IPS-NIHi11 (cell line): ENCODE measurements at places on chromosomes 2 and 18.

DNA sequence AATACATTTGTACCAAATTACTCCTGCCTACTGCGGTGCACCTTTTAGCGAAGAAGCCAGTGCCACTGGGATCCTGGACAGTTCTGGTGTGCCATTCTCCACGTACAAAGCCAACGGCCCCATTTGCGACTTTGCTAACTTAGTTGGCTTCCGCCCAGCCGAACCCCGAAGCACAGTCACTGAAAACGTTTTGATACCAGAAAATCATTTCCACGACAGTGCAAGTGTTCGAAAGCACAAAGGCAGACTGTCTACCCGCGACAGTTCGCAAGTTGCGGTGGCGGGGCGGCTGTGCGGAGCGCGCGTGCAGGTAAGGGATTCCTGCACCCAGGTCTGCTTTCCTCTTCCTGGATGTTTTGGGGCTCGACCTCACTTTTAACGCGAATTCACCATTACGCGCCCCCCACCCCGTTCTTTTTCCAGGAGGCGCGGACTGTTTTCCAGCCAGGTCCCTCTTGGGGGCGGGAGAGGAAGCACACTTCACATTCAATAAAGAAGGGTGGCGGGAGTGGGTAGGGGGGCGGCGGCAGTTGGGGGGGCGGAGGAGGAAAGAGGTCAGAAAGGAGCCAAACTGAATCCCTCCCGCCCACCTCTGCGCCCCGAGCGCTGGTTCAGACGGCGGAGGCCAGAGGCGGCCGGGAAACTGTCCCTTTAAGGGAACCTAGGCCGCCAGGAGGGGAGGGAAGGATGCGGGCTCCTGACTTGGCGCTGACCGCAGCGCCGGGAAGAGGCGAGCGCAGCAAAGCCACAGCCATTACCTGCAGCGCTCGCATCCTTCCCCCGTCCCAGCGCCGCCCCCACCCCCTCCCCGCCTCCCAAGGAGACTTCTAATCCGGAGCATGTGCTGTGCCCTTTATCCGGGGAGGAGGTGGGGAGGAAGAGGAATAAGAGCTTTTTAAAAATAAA, 107.4 kb upstream of the KCTD1 start:
- peak; percentile 78 for DNase-seq

DNA sequence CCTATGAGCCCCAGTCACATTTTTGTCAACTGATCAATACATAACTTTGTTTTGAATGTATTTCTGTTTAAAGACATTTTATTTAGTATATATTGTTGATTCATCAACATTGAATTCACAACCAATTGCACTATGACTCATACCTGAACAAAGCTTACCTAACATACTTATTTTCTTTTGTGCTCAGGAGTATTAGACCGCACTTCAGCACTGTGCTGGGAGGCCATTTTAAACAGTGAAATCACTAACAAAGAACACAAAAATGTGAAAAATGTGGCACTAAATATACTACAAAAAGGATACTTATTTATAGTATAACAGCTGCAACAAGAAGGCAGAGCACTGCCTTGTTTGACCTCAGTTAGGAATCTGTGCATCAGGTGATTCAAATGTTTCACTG, 12.4 kb upstream of the IFIH1 start:
- no peak for DNase-seq

- no peak for DNase-seq
These were observed 24.8 kb downstream of the TTC27 start for GRCh38 chr2:32652555-32653209.

DNA sequence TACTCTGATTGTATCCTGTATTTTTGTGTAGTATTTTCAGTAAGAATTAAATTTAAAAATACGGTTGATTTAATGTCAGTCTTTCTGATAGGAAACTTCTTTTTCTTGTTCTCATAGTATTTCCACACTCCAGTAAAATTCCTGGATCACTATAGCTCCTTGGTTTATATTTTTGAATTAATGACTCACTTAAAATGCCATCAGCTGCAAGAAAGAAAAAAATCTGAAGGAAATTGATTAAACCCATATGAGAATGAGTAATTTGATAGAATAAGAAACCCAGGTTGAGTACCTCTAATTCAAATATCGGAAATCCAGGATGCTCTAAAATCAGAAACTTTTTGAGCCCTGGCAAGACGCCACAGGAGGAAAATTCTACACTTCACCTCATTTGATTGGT, 186.8 kb upstream of the RND3 start:
- DNase-seq = no peak

DNA sequence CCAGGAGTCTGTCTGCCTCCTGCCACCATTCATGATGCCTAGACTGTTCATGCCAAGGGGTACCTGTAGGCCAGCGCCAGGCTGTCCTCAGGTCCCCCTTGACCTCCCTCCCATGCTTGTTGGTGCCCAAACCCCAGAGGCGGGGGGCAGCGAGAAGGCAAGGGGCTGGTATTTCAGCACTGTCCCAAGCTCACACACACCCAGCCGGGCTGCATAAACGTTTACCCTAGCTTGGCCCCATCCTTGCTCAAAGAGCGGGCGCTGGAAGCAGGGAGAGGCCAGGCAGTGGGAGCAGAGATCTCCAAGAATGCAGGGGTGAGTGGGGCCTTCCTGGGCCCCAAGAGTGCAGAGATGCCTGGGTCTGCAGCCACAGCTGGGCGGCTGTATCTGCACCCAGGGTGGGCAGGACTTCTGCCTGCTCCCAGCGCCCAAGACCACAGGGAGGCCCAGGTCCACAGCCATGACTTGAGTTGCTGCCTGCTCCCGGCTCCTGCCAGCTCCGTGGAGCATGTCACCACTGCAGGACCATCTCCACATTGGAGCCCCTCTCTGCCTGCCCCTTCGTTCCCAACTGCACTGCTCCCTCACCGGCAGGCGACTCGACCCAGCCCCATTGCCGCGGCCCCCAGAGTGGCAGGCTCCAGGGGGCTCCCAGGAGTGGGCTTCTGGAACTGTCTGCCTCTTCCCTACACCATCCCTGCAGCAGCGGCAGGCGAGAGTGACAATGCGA, 616.6 kb downstream of the METTL4 start:
- DNase-seq = no peak

DNA sequence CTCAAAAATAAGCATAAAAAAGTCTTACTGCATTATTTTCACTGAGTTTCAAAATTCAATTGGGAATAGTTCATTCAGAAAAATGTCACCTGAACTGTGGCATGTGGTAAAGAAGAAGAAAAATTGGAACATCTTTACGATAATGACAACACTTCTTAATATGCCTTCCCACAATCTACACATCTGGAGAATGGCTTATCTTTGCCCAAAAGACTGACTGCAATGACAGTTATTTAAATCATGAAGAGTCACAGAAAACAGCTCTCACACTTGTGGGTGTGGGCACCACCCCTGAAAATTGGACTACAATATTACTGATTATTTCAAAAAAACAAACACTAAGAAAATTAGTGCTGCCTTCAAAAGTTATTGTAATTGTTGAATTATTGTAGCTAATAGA, 152.3 kb downstream of the USP34 start:
- no peak for DNase-seq

- peak; percentile 72 for DNase-seq
These were observed 50.5 kb upstream of the HS6ST1 start for GRCh38 chr2:128369108-128369555.

DNA sequence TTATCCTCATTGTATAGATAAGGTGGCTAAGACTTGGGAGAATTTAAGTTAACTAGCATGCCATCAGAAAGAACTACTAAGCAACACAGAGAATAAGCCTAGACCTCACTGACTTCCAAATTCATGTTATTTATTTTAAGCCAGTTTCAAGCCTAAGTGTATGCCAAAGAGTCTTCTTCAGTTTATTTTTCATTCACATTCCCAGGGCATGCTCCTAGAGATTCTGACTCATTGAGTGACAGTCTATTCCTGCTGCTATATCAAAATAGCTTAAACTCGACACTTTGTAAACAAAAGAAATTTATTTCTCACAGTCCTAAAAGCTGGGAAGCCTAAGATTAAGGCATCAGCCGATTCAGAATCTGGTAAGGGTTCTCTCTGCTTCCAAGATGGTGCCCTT, 467.1 kb downstream of the MBD2 start:
- DNase-seq = no peak

- no peak for DNase-seq
These were observed 221.9 kb downstream of the PIEZO2 start for GRCh38 chr18:10927286-10927992.

DNA sequence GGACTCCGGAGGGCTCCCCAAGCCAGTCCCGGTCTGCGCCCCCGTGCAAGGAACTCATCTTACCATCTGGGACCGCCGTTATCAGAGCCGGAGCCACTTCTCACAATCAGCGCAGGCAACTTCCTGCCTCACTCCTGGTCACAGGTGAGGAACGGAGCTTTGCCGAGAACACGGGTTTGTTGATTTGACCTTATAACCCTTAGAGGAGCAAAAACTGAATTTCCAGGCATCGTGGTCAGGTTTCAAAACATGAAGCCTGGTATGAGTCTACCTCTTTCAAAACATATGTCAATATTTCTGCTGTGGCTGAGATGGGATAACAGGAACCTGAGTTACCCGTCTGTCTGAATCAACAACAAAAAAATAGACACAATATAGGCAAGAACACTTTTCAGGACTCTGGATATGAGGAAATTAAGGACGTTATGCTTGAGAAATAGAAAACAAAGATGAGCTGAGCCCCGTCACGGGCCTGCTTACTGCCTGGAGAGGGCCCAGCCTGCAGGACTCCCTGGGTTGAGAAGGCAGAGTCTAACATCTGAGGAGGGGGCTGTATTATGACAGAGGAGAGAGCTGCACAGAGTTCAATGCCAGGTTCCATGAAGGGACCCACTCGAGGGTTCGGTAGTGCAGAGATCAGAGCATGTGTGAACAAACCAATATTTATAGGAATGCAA, 148.7 kb downstream of the NDUFA10 start:
- no peak for DNase-seq

DNA sequence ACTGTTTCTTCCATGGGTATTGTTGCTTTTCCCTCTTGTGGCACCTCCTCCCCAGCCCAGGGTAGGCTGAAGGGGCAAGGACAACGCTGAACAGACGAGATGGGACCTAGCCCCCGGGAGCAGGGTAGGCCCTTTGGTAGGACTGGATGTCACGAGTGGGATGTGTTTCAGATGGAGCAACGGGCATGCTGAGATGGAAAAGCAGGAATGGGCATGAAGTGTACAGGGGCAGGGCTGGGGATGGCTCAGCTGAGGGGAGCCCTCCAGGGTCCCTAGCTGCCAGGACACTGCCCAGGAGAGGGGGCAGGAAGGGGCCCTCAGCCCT, 33.4 kb downstream of the ARHGEF4 start:
- no peak for DNase-seq

DNA sequence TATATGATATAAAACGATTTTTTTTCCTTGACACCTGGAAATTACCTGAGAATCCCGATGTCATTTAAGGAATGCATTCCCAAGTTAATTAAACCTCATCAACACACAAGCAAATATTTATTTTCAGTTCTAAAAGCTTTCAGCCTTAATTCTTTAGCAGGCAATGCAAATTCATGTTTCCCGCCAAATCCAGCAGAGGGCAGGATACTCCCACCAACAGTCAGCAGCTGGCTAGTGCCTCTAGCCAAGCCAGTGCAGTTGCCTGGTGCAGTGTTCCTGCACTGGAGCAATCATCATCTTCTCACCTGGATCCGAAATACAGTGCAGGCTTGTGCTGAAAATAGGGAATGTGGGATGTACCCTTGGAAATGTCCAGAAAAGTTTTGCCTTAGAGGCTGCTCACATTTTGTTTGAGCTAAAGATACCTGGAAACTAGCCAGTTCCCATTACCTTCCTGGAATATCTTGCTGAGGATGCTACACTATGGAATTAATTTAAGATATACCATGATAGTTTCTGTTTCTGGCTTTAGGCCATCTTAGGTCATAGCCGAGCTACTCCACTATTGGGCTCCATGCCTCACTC, 48.4 kb upstream of the CYTIP start:
- peak; percentile 81 for DNase-seq

- no peak for DNase-seq
These were observed 157.7 kb downstream of the COL4A4 start for GRCh38 chr2:227006189-227006897.

- DNase-seq = no peak
These were observed 538.4 kb downstream of the STK39 start for GRCh38 chr2:167708998-167709397.

DNA sequence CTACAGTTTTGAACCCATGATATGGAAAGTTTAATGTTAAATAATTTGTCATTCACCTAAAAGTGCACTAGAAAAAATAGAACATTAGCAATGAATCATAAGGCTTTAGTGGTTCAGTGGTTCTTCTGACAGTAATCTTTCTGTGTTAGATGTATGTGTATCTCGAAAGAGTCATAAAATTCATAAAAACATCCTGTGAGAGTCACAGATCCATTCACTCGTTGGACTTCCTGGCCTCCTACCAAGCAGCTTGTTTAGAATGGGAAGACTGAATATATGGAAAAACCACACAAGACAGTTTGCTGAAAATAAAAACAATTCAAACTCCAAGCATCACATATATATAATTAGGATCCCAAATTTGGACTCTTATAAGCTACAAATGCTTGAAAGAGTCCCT, 34.8 kb downstream of the ADNP2 start:
- no peak for DNase-seq

DNA sequence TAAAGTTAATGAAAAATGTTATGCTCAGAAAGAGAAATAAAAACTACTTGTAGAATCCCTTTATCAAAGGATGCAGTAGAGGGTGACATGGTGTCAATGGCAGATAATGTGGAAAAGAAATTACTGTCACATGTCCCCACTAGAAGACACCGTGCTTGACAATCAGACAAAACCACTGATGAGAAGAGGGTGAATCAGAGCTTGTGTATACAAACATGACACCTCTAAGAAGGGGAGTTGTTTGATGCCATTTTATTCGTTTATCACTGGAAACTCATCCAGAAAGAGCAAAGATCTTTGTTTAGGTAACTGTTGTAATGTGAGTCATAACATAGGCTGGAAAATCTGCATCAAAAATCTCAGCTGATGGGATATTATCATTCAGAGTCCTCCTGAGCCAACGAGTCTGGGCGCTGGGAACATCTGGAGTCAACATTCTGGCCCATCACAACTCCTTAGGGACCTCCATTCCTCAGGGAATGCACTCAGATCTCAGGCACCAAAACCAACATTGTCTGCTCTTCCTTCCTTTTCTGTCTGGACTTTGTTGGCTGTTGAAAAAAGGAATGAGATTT, 49.5 kb upstream of the RAB12 start:
- DNase-seq = no peak

GRCh38 chr2:153488072-153488471, 9.5 kb upstream of the RPRM start:
- no peak for DNase-seq

- no peak for DNase-seq
These were observed 7.1 kb upstream of the WNT10A start for GRCh38 chr2:218873359-218874194.

- no peak for DNase-seq
These were observed 1279.4 kb downstream of the LRP1B start for GRCh38 chr2:140851258-140851981.

GRCh38 chr2:26095758-26096157, 61.9 kb downstream of the RAB10 start:
- DNase-seq = no peak

- DNase-seq = peak; percentile 65
These were observed 30.3 kb downstream of the MAIP1 start for GRCh38 chr2:199985625-199986207.

DNA sequence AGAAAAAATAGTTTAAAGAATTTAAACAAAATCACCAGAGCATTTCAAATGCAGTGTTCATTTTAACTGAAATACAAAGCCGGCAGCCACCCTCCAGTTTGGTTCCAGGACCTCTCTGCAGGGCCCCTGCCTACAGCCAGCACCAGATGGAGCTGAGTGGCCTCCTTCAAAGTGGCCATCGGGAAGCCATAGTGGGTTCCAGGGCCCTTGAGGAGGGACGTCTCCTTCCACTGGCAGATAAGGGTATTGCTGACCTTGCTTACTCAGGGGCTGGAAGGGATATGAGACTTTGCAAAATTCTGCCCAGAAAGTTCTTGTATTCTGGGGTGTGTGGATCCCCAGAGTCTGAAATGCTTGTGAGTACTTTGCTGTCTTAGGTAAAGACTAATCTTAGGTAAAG, 205.2 kb upstream of the APCDD1 start:
- DNase-seq = peak; percentile 41
